ENCODE measurements at places on chromosomes 7 and 10.

DNA sequence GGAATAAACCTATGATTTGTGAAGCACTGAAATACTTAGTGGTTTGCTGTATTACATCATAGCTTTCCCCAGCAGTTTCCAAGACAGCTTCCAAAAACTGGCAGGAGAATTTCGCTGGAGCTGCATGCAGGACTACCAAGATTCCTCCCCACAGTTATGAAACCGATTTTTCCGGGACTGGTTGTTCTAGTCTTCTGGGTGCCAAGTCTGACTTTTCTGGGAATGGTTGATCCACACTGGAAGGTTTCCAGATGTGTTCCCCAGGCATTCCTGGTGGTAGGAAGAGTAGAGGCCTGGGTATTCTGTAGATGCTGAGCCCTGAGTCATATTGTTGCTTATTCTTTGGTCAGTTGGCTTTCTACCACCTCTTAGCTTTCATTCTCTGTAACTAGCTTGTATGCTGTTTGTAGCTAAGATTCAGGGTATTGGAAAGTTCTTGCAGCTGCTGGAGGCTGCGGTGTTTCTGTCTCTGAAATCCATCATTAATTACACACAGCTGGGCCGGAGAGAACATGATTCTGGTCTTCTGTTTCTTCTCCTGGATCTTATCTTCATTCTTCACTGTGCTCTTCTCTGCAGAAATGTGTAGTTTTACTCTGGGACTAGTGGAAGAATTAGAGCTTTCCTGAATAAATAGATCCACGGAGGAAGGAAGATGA, 6.3 kb downstream of the ABCC2 start:
- DNase-seq: no peak

GRCh38 chr10:67492317-67493019, 203.5 kb downstream of the CTNNA3 start:
- DNase-seq: no peak

DNA sequence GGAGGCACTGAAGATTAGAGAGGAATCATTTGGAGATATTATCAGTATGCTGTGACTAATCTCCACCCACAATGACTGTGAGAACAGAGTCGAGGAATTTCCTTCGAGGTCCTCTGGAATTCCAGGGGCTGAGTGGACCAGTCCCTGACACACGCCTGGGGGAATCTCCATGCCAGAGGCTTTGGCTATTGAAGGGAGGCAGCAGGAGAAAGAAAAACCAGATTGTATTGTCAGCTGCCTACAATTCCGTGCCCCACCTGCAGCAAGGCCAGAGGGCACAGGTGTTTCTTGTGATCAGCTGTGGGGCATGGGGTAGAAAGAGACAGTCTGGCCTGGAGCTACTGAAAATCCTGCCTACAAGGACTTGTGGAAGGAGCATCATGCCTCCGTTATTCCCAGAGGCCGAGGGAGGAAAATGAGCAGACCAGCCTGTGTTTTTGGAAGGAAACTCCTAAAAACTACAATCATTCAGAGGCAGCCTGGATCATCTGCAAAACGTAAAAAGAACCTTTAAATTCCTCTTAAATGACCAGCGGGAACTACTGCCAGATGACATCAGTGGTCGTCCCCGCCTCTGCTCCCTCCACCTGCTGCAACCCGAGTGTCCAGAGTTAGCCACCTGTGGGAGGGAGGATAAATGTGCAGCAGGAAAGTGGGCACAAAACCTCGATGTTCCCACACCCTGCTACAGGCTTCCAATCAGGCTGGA, 25.4 kb upstream of the ANK3 start:
- no peak for DNase-seq

GRCh38 chr7:10300577-10300976, 673.1 kb upstream of the PHF14 start:
- no peak for DNase-seq

- no peak for DNase-seq
Observed at GRCh38 chr10:116470768-116471415, 43.2 kb downstream of the PNLIPRP3 start.

All from activated CD4-positive, alpha-beta T cell treated with anti-CD3 and anti-CD28 coated beads, Interleukin-2, amount 50 U/mL, for 16 hours (primary cell).